ENCODE measurements at places on chromosomes 12 and 14.
A peak's percentile ranks its signal among the peaks of the same experiment; 100 is the strongest.

- DNase-seq, result no peak
Measured at GRCh38 chr14:68730811-68731425, 61.9 kb downstream of the ZFP36L1 start.

DNA sequence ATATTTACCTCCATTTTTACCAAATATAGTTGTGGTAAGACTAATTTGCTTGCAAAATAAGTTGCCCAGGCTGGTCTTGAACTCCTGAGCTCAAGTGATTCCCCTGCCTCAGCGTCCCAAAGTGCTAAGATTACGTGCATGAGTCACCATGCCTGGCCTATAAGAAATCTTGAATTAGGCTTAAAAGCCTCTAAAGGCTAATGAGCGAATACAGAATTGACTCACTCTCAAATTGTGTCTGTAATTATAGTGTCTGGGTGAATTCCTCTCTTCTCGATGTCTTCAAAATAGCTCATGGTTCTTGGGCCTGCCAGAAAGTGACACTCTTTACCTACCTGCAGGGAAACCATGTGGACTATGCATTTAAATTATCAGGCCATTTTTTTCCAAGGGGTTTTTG is 403.5 kb downstream of the SLC16A7 start:
- DNase-seq, result no peak

GRCh38 chr12:107336695-107337094 is 243.3 kb upstream of the CRY1 start:
- no peak for DNase-seq

DNA sequence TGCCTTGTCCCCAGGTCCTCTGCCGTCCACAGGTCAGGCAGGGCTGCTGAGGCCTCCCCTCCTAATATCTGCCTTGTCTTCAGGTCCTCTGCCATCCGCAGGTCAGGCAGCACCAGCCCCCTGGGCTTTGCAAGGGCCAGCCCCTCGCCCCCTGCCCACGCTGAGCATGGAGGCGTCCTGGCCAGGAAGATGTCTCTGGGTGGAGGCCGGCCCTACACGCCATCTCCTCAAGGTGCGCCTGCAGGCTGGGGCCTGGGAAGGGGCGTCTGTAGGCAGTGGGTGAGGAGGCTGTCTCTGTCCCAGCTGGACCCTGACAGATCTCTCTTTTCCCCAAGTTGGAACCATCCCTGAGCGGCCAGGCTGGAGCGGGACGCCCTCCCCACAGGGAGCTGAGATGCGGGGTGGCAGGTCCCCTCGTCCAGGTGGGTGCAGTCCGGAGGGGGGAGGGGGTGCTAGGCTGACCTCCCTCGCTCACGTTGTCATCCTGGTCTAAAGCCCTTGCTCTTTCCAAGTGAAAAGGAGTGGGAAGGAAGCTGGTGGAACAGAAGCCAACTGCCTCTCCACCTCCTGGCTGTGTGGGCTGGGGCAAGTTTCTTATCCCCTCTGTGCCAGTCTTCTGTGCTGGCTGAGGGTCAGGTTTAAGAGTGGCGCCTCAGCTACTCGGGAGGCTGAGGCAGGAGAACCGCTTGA is 13.9 kb upstream of the PUS1 start:
- DNase-seq, result no peak

- no peak for DNase-seq
Measured at GRCh38 chr12:80353254-80353653, 90.8 kb upstream of the PTPRQ start.

DNA sequence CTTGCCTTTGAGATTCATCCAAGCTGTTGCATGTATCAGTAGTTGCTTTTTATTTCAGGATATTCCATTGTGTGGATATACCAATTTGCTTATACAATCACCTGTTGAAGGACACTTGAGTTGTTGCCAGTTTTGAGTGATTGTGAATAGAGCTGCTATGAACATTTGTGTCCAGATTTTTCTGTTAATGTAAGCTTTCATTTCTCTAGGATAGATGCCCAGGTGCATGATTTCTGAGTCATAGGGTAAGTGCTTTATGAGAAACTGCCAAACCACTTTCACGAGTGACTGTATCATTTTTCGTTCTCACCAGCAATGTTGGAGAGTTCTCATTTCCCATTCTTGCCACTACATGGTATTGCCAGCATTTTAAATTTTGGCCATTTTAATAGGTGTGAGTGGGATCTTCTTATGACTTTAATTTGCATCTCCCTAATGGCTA is 434.6 kb upstream of the RGS6 start:
- peak; percentile 88 for DNase-seq

GRCh38 chr12:85979641-85980040 is 105.5 kb downstream of the NTS start:
- DNase-seq, result no peak

DNA sequence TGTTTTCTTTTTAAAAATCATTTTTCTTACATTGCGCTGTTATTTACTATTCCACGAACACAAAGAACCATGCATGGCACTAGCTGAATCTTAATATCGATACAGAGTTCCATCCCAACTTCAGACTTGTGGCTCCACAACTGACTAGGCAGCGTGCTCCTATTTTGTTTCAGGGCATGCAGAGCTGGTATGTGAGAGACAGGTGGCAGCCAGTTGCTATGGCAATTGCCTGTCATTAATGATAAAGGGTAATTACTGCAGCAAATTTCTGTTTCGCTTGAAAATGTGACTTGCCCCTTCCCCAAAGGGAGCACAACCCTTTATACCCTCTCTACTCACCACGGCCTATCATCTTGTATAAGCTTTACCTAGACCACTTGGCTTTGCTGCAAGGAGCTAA is 113.1 kb upstream of the G2E3 start:
- no peak for DNase-seq

DNA sequence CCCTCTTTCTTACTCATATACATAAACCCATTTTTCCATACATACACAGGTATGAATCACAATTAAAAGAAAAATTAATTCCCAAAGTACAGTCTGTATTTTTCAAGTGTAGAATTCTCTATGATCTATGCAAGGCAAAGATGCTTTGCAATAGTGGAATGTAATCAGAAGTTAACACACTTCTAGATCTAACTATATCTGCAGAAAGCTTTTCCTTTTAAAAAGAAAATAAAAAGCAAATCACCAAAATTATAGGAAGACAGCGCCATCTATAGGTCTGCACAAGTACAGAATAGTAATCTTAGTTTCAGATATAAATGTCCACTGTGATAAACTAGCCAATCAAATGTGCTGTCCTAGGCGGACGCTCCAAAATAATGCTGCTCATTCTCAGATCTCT is 22.0 kb downstream of the SLC25A21 start:
- no peak for DNase-seq

- DNase-seq, result peak; percentile 36
Measured at GRCh38 chr12:93200291-93200917, 177.3 kb upstream of the NUDT4 start.

DNA sequence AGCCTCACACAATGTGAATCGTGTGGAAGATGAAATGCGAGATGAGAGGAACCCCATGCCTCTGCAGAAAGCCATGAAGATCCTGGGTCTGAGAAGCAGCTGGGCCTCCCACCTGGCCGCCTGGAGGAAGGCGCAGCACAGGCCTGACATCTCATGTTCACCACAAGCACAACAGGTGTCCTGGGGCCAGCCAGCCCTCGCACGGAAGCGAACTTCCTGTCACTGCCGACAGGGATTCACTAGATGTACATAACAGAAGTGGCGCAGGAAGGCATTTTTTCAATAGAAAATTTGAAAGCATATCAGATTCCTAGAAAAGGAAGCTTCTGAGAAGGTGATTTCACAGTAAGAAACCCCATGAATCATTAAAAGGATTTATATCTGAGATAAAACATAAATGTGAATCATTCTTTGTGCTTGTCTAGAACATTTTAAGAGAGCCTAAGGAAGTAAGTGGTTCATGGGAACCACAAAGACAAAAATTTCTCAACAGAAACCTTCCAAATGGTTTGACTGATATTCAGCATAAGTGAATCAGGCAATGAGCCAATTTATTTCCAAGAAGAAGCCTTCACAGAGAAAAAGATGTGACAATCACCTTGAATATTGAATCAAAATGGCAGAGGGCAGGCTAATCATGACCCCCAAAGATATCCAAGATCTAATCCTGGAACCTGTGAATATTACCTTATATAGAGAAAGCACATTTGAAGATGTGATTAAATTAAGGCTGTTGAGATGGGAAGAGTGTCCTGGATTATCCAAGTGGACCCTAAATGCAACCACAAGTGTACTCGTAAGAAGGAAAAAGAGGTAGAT is 311.9 kb downstream of the DUSP6 start:
- peak; percentile 51 for DNase-seq

DNA sequence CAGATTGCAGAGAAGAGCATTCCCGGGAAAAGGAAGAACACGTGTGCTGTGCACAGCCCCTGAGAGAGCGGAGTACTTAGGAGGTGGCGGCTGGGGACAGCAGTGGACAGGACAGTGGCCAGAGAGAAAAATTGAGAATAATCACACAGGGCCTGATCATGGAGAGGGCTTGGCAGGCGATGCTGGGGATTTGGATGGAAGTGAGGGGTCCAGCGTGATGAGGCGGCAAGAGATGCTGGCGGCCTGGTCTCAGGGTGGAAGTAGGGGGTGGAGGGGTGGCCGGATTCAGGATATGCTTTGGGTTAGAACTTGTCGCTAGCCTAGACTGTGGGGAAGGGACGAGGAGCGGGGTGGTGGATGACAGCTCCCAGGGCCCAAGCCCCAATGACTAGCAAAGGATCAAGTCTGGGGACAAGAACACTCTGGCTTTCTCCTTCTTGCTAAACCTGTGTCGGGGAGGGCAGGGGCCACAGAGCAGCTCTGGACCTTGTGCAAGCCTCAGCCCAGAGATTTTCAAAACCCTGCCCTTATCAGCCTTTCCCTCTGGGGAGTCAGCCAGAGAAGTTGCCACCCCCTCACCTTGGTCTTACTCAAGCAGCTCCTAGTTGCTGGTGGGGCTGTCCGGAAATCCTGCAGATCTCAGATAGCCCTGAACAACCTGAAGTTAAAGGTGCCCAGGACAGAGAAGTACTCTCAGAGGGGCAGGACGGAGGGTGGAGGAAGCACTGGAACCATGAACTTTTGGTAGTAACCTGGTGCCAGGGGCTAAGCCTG is 1.3 kb downstream of the HVCN1 start:
- no peak for DNase-seq

DNA sequence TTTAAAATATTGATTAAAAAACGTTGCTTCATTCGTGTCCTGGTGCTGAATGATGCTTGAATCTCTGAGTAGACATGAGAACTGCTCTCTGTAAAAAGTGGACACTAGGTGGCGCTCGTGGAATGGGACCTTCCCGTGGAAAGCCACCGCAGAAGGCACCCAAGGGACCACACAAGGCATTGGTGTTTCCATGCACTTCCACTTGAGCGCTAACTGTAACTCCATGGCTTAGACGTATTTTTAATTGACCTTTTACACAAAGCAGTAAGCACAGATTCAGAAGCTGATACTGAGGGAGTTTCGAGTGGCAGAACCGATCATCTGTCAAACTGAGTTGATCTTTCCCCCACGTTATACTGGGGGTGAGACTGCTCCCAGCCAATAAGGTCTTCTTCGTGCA is 135.3 kb downstream of the PRKCH start:
- DNase-seq, result no peak

- no peak for DNase-seq
Measured at GRCh38 chr14:37326434-37326833, 128.7 kb downstream of the MIPOL1 start.

DNA sequence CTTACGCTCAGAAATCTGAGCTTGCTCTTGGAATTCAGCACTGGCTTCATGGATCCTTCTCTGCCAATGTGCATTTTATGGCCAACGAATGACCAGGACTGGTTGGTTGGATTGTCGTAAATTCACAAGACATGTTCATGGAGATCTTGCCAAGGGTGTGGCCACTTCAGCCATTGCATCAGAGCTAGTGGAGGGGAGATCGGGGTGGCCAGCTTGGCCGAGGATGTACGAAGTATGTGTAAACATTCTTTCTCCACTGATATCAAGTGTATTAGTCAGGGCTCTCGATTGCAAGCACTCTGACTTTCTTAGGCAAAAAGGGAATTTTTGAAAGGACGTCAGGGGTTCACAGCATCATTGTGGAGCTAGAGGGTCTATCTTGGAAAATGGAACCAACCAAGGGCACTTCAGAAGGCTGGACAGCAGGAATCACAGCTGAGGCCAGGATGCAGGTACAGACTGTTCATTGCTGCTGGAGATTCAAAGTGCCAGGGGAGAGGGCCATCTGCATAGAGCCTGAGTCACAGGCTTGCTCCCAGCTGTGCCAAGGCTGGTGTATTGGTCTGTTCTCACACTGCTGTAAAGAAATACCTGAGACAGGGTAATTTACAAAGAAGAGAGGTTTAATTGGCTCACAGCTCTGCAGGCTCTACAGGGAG is 32.9 kb upstream of the ADGRD1 start:
- DNase-seq, result no peak

DNA sequence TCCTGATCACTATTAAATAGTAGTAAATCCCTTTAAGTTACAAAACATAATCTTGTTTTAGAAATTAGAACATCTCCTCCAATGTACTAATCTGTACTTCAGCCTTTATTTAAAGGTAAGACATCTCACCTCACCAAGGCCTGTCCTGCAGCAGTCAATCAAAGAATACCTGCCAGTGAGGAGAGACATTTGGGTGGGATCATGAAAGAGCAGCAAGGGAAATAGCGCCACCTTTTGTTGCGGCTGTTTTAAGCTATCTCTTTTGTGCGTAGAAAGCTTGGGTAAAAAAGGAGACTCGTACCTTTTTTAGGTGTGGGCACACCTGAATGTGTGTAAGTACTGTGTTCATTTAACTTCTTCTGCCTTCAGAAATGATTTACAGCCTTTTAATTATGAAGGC is 117.8 kb upstream of the TMTC1 start:
- no peak for DNase-seq

GRCh38 chr14:92914087-92914656 is 8.8 kb upstream of the CHGA start:
- DNase-seq, result no peak

GRCh38 chr14:74235017-74235416 is 4.2 kb upstream of the VSX2 start:
- DNase-seq, result no peak

DNA sequence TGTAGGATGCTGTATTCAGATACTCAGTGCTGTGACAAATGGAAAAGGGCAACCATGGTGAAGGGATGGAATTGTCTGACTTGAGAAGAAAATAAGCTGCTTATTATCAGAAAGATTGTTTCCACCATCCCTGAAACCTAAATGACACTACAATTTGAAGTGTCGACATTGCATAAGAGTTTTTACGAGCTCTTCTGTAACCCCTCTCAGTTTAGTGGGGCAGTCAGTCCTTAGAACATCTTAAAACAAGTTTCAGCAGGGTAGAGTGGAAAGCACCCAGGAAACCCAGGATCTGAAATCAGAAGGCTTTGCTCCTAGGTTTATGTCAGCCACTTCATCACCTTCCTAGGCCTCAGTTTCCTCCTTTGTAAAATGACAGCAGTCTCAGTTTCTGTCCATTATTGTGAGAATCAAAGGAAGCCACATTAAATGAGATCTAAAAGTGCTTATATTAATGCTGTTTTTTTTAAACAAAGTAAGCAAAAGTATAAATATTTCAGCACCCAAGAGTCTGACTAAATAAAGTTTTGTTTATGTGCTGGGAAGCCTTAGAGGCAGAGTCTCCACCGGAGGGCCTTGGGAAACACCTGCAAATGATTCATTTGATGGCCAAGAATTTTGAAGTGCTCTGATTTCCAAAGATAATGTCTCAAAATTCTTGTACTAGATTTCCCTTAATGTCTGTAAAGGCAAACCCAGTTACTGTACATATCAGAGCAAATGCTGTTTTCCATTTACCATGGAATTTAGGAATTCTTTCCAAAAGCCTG is 1.8 kb downstream of the IFT43 start:
- no peak for DNase-seq

Data from GM12864 (cell line).